ENCODE measurements at places on chromosomes 1 and 21. TPM values are rescaled to one million over a fixed set of nuclear protein-coding genes. Genes with fewer than 3 reads are reported as not detected.
A peak's percentile ranks its signal among the peaks of the same experiment; 100 is the strongest.

DNA sequence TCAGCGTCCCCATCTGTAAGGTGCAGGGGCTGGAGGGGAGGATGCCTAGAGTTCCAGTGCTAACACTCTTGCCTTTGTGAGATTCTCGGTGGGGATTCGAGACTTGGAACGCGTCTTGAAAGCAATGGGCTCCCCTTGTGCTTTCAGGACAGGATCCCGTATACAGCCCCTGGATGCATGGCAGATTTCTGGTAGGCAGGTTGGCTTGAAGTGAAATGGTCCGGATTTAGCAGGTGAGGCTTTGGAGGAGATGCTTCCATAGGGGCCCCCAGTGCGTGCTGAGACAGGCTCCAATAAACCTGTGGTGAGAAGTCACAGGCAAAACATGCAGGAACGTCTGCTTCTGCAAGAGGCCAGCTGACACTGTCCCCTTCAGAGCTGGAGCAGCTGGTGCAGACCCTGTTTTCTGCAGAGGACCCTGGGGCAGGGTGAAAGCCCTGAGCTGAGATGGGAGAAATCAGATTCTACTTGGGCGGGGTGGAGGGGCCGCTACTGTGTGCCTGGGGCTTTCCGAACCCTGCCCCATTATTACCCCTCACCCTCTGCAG lies 270.4 kb downstream of the PTPRU start:
- H3K4me3 ChIP-seq: no peak overlapping the region
- no peaks in the 10 kb centered on the region for H3K36me3 ChIP-seq
- H3K27me3 ChIP-seq: peaks cover 12% of the 10 kb centered on the region
- H3K4me1 ChIP-seq: no peaks in the 10 kb centered on the region
- no peak overlapping the region for H3K27ac ChIP-seq

DNA sequence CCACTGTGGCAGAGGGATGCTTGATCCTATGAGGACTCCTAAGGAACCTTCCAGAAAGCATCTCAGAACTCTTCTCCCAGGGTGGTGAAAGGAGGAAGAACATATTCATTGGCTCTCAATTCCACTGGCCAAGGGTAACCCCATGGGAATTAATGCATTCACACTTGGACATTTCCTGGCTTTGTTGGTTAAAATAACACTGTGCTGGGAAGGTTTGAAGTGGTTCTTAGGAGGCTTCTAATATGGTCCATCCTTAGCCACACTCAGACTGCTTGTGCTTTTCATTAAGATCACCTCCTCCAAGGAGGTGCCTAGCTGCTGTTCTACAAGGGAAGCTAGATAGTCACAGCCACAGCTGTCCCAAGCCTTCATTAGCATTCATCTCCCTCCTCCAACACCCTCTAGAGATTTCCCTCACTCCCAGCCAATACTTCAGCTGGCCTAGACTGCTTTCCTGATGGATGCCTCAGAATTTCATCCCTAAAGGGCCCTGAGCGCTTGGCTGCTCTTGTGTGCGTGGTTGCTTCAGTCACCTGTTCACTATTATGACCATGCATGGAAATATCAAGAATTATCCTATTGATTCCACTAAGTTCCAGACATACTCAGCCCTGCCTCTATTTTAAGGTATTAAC lies 544.4 kb downstream of the PLPP3 start:
- H3K4me1 ChIP-seq: no peaks in the 10 kb centered on the region
- H3K27ac ChIP-seq: no peak overlapping the region
- H3K36me3 ChIP-seq: no peaks in the 10 kb centered on the region
- peaks cover 3% of the 10 kb centered on the region for H3K27me3 ChIP-seq

DNA sequence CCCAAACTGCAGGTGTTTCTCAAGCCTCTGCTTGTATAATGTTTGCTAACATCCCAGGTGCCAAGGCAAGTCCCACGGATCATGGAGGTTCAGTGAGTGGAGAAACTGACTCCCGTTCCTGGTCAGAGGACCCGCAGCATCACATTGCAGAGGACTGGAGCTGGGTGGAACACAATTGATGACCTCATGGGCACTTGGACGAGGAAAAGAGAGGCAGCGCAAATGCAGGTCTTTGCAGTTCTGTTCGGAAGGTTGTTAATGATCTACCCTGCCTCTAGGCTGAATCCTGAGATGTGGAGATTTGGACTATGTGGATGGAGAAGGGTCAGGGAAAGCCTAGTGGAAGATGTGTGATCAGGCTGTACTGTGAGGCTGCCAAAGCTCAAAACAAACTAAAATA lies 192.9 kb downstream of the DUSP10 start:
- no peak overlapping the region for H3K27ac ChIP-seq
- peaks cover 5% of the 10 kb centered on the region for H3K27me3 ChIP-seq
- H3K36me3 ChIP-seq: no peaks in the 10 kb centered on the region
- DNase-seq: no peak
- no peak overlapping the region for H3K4me3 ChIP-seq

- H3K27me3 ChIP-seq: peaks cover 11% of the 10 kb centered on the region
- no peaks in the 10 kb centered on the region for H3K4me1 ChIP-seq
- peak; percentile 38 for DNase-seq
- no peak overlapping the region for H3K4me3 ChIP-seq
- H3K27ac ChIP-seq: no peak overlapping the region
Measured at GRCh38 chr1:37255136-37255795, 219.1 kb upstream of the ZC3H12A start.

DNA sequence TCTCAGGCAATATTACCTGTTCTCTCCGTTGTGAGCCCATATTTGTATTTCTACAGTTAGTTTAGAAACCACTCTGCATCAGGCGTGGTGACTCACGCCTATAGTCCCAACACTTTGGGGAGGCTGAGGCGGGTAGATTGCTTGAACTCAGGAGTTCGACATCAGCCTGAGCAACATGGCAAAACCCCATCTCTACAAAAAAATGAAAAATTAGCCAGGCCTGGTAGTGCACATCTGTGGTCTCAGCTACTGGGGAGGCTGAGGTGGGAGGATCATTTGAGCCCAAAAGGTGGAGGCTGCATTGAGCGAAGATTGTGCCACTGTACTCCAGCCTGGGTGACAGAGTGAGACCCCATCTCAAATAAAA lies 19.7 kb upstream of the ID3 start:
- no peak for DNase-seq
- no peaks in the 10 kb centered on the region for H3K36me3 ChIP-seq
- H3K4me1 ChIP-seq: peaks cover 48% of the 10 kb centered on the region
- H3K27ac ChIP-seq: peak overlapping the region; percentile 76
- peak overlapping the region; percentile 42 for H3K4me3 ChIP-seq
- H3K27me3 ChIP-seq: no peaks in the 10 kb centered on the region

DNA sequence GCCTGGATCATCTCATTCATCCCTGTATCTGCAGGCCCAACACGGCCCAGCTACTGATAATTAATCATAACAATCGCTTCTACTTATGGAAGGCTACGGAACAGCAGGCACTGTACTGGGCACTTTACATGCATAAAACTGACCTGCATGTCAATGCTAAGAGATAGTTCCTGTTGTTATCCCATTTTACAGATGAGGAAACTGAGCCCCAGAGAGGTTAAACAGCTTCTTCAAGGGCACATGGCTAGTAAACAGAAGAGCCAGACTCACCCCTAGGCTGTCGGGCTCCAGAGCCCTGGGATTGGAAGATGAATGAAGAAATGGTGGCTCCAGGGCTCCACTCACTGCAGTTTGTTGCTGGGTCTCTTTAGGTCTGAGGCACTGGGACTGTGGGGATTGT lies 27.3 kb upstream of the VPS13D start:
- peak overlapping the region; percentile 68 for H3K27ac ChIP-seq
- no peaks in the 10 kb centered on the region for H3K27me3 ChIP-seq
- H3K4me3 ChIP-seq: no peak overlapping the region

GRCh38 chr1:35962952-35963351 lies 32.0 kb downstream of the AGO3 start:
- no peaks in the 10 kb centered on the region for H3K27me3 ChIP-seq
- peaks cover 9% of the 10 kb centered on the region for H3K36me3 ChIP-seq
- no peak overlapping the region for H3K4me3 ChIP-seq
- no peaks in the 10 kb centered on the region for H3K4me1 ChIP-seq
- no peak overlapping the region for H3K27ac ChIP-seq

DNA sequence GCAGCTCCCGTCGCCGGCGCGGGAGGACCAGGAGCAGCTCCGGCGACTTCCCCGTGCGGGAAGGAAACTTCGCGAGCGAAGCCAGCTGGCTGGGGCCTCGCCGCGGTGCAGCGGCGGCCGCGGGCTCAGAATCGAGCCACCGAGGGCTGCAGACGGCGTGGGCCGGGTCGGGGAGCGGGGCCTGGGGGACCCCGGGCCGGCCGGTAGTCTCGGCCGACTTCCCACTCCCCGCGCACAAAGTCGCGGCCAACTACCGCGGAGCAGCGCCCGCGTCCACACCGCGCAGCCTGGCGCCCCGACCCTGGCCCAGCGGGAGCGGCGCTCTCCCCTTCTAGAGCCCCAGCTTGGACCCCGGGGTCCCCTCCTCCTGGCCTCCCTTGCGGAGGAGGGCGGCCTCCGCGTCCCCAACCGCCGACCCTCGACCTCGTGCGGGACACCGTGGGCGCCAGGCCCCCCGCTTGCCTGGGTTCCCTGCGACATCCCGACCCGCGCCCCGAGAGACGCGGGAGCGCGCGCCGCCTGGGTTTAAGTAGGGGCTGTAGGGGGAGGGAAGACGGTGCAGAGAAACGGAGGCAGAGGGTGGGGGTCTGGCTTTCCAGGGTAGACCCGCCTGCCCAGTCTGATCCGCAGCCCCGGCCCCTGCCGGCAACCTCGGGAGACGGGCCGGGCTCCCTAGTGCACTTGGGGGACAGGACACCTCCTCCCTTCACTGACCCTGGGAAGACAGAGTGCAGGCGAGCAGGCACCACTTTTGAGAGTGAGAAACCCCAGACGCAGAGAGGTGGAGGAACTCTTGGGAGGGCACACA lies 4.7 kb downstream of the PRDM16 start:
- H3K36me3 ChIP-seq: no peaks in the 10 kb centered on the region
- H3K4me1 ChIP-seq: peaks cover 6% of the 10 kb centered on the region
- peaks cover 41% of the 10 kb centered on the region for H3K27me3 ChIP-seq
- no peak overlapping the region for H3K27ac ChIP-seq

DNA sequence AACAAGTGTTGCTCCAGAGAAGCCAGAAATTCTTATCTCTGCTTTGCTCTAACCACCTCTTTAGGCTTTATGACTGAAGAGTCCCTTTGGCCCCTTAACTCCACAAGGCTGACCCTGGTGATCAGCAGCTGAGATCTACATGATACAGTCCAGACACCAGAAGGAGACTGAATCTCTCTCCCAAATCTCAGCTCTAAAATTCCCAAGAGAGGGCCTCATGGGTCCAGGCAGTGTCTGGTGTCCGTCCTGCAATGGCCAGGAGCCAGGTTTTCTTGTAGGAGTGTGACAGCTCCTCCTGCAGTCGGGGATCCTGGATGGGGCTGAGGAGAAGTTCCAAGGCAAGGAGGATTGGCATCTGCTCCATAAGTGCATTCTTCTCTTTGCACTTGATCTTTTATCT lies 35.3 kb downstream of the L1TD1 start:
- H3K27me3 ChIP-seq: no peaks in the 10 kb centered on the region
- H3K4me3 ChIP-seq: no peak overlapping the region
- H3K36me3 ChIP-seq: no peaks in the 10 kb centered on the region
- no peak for DNase-seq
- H3K4me1 ChIP-seq: no peaks in the 10 kb centered on the region

- H3K4me1 ChIP-seq: no peaks in the 10 kb centered on the region
- H3K27me3 ChIP-seq: no peaks in the 10 kb centered on the region
- H3K27ac ChIP-seq: no peak overlapping the region
- no peak for DNase-seq
Measured at GRCh38 chr21:38815060-38815405, 9.3 kb downstream of the ETS2 start.

GRCh38 chr1:119011116-119011515 lies 23.0 kb upstream of the TBX15 start:
- H3K4me1 ChIP-seq: peaks cover 4% of the 10 kb centered on the region
- no peak overlapping the region for H3K4me3 ChIP-seq
- DNase-seq: no peak
- peaks cover 34% of the 10 kb centered on the region for H3K27me3 ChIP-seq
- H3K36me3 ChIP-seq: no peaks in the 10 kb centered on the region
- H3K27ac ChIP-seq: no peak overlapping the region

- no peak overlapping the region for H3K27ac ChIP-seq
Measured at GRCh38 chr1:153827168-153827964, 52.2 kb downstream of the SLC27A3 start.

- H3K4me3 ChIP-seq: no peak overlapping the region
- H3K27ac ChIP-seq: no peak overlapping the region
- DNase-seq: no peak
- H3K4me1 ChIP-seq: peaks cover 13% of the 10 kb centered on the region
- no peaks in the 10 kb centered on the region for H3K36me3 ChIP-seq
Measured at GRCh38 chr1:86505564-86505902, 36.8 kb downstream of the CLCA1 start.

DNA sequence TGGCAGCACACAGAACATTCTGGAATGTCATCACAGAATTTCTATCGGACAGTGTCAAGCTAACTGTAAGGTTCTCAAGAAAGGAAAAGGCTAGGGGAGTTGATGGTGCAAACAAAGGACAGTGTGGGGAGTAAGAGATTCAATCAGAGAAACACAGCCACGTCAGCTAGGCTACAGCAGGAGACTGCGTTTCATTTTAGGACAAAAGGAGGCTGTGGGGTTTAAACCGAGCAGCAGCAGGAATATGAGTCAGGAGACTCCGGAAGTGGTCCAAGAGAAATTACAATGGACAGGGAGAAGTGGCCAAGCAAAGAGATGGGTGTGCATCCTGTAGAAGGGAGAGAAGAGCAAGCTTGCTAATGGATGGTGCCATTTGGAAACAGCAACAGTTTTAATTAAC lies 37.4 kb upstream of the C1orf198 start:
- no peak overlapping the region for H3K27ac ChIP-seq
- peaks cover 16% of the 10 kb centered on the region for H3K36me3 ChIP-seq
- DNase-seq: no peak
- H3K4me1 ChIP-seq: peaks cover 1% of the 10 kb centered on the region

DNA sequence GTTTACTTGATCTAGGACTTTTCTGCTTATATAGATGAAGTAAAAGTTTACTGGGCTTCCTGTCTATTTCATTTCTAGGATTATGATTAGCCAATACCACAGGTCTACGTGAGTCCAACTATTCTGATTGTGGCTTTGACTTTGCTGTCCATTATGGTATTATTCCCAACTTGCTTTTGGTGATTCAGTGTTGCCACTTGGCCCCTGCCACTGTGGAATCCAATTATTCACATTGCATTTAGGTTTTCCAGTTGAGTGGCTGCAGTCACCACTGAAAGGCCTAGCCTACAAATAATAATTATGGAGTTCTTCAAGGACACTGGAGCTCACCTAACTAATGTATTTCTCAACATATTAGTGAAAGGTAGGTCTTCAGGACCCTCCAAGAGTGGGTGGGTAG lies 574.3 kb upstream of the USP24 start:
- H3K4me3 ChIP-seq: no peak overlapping the region
- peaks cover 3% of the 10 kb centered on the region for H3K27me3 ChIP-seq
- no peak overlapping the region for H3K27ac ChIP-seq
- DNase-seq: no peak

GRCh38 chr1:236292425-236292824 lies 10.7 kb upstream of the ERO1B start:
- no peaks in the 10 kb centered on the region for H3K36me3 ChIP-seq
- no peaks in the 10 kb centered on the region for H3K27me3 ChIP-seq
- H3K27ac ChIP-seq: no peak overlapping the region
- no peak for DNase-seq
- H3K4me1 ChIP-seq: no peaks in the 10 kb centered on the region
- no peak overlapping the region for H3K4me3 ChIP-seq

- H3K36me3 ChIP-seq: peaks cover 4% of the 10 kb centered on the region
- H3K4me1 ChIP-seq: peaks cover 6% of the 10 kb centered on the region
- H3K27me3 ChIP-seq: peaks cover 38% of the 10 kb centered on the region
- no peak overlapping the region for H3K27ac ChIP-seq
Measured at GRCh38 chr1:61085983-61086644, 3.8 kb downstream of the NFIA start.

The FAM72C gene
- total RNA-seq: 8.0 TPM

The MCOLN2 gene
- total RNA-seq: 18.8 TPM

The CFHR3 gene
- total RNA-seq: not detected

The ACOT7 gene
- 43.9 TPM for total RNA-seq

The IBA57 gene
- 9.7 TPM for total RNA-seq

The CDA gene
- not detected for total RNA-seq

The NBPF19 gene
- 56.6 TPM for total RNA-seq

The ZBTB8B gene
- total RNA-seq: not detected
